ENCODE measurements at places on chromosomes 11 and 22. TPM values are rescaled to one million over a fixed set of nuclear protein-coding genes. Genes with fewer than 3 reads are reported as not detected.

Gene BARX2
- total RNA-seq: not detected

GRCh38 chr11:126305699-126306098 is 1.8 kb downstream of the DCPS start:
- no peak for DNase-seq

GRCh38 chr22:45688600-45689080 is 17.0 kb downstream of the ATXN10 start:
- peak; percentile 97 for DNase-seq

DNA sequence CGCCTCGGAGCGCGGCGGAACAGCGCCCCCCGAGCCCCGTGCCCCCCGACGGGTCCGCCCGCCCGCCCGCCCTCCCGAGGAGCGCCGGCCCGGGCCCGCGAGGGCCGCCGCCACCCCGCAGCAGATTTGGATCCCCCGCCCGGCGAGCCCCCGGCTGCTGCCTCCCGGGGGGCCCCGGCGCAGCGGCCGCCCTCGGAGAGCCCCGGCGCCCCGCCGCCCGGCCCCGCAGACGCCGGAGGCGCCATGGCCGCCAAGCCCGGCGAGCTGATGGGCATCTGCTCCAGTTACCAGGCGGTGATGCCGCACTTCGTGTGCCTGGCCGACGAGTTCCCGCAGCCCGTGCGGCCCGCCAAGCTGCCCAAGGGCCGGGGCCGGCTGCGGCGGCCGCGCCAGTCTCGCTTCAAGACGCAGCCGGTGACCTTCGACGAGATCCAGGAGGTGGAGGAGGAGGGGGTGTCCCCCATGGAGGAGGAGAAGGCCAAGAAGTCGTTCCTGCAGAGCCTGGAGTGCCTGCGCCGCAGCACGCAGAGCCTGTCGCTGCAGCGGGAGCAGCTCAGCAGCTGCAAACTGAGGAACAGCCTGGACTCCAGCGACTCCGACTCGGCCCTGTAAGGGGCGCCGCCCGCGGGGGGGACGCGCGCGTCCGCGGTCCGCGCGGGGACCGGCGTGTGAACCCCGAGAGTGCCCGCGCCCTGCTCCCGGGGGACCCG is 380 bp downstream of the C11orf96 start:
- DNase-seq: no peak

Gene EFEMP2
- total RNA-seq: 57.3 TPM

DNA sequence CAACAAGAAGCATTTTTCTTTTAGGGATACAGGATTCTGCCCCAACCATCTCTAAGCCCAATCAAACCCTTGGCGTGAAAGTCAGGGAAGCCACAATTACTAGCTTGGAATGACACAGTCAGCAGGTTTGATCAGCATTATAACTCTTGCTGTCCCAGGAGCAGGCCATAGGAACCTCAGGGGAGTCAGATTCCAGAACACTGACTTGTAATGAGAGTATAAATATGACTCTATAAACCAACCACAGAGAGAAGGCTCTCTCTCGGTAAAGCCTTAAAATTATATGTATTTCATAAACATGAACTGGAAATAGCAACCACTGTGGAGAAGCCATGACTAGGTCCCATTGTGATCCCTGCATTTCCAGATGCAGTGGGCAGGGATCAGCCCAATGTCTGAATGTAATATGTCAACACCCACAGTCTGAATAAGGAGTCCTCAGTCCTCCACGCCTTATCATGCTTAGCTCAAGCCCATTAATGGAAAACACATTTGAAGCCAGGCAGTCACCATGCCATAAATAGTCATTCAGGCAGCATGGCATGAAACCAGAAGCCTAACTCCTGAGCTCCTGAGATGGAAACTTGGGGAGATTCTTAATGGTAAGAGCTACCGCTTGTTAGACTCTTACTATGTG is 99.1 kb upstream of the MTNR1B start:
- no peak for DNase-seq

Gene LRRC10B
- total RNA-seq: 0.27 TPM

Gene KCNJ11
- not detected for total RNA-seq

GRCh38 chr22:26848244-26848920 is 191.0 kb downstream of the MIAT start:
- peak; percentile 71 for DNase-seq

Data from fibroblast of the aortic adventitia (primary cell).